ENCODE measurements at places on chromosomes 3 and 15.
A peak's percentile ranks its signal among the peaks of the same experiment; 100 is the strongest.

DNA sequence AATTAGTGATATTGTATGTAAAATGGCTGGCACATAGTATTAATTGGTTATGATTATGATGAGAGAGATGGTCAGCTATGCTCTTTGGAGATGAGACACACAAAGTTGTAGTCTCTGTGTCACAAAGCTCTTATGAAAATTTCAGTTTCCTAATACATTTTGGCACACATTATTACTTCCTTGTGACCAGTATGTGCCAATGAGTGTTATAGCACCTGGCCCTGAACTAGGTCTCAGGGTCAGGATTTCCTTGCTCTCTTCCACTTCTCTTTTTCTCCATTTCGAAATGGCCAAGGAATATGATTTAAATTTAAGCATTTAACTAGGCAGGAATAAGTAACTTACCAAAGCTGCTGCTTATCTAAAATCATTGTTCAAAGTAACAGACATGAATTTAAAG, 28.0 kb downstream of the TIPARP start:
- DNase-seq = no peak

- no peak for DNase-seq
Measured at GRCh38 chr3:127572186-127572585, 18.3 kb downstream of the TPRA1 start.

GRCh38 chr15:32104061-32104995, 74.0 kb downstream of the CHRNA7 start:
- DNase-seq = no peak

GRCh38 chr3:58898513-58898912, 151.3 kb downstream of the CFAP20DC start:
- no peak for DNase-seq

DNA sequence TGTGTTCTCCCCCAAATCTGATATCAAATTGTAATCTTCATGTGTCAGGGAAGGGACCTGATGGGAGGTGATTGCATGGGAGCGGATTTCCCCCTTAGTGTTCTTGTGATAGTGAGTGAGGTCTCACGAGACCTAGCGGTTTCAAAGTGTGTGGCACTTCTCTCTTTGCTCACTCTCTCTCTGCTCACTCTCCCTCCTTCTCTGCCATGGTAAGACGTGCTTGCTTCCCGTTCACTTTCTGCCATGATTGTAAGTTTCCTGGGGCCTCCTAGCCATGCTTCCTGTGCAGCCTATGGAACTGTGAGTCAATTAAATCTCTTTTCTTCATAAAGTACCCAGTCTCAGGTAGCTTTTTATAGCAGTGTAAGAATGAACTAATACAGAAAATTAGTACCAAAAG, 30.6 kb upstream of the OR5H6 start:
- no peak for DNase-seq

- peak; percentile 87 for DNase-seq
Measured at GRCh38 chr15:34437687-34438086, at the start of gene GOLGA8A. TSS of gene GOLGA8A (minus strand) at chr15:34437808. CDS start at chr15:34389691, 48,117 bp downstream.

DNA sequence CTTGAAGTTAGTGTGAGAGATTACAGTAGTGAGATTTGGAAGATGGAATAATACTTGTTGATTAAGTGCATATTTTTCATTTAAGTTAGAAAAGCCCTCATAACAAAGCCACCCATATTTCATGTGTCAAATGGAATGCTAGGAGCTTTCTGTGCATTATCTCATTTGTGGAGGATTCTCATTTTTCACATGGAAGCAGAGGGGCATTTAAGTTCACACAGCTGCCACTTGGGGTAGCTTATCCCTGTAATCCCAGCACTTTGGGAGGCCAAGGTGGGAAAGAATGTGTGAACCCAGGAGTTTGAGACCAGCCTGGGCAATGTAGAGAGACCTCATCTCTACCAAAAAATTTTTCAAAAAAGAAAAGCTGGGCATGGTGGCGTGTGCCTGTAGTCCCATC, 55.2 kb downstream of the RAB7A start:
- DNase-seq = no peak

DNA sequence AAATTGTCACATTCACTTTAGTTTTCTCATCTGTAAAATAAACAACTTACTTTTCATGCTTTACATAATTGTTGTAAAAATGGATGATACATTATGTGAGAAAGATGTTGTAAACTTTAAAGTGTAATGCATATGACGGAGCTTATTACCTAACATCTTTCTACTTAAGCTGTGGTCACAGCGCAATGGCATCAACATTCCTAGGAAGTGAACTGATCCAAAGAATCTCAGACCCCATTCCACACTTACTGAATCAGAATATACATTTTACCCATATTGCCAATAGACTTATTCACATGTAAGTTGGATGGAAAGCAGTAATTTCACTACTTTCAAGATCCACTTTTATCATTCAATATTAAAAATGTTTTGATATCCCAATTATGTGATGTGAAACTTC, 497.5 kb downstream of the FGF12 start:
- no peak for DNase-seq

GRCh38 chr3:10437272-10437994, 68.0 kb downstream of the ATP2B2 start:
- DNase-seq = peak; percentile 49

DNA sequence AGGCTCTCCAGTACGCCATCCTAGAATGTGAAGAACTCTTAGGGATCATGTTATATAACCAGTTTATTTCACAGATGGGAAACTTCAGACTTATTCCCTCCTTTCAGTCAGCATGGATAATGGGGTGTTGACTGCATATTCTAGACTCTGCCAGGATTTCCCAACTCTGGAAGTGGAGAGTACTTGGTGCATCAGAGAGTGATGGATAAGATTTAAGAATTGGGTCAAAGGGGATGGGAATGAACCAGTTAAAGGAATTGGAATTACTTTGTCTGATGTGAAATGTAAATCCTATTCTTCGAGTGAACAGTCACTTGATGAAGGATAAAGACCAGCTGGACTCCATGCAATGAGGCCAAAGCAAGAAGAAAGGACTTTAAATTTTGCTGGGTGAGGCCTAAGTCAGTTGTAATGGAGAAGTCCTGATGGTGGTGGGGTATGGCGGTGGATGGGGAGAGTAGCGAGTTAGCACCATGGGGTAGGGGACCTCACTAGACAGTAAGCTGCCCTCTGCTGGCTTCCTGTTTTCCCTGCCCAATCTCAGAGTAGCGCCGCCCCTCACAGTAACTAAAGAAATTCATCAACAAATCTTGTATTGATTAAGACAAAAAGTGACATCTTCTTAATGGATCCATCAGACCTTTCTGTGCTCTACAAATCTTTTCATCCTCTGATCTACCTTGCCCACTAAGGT, 7.3 kb upstream of the CACNA1D start:
- DNase-seq = no peak

GRCh38 chr15:88624156-88624970, 3.2 kb downstream of the AEN start:
- DNase-seq = peak; percentile 34

DNA sequence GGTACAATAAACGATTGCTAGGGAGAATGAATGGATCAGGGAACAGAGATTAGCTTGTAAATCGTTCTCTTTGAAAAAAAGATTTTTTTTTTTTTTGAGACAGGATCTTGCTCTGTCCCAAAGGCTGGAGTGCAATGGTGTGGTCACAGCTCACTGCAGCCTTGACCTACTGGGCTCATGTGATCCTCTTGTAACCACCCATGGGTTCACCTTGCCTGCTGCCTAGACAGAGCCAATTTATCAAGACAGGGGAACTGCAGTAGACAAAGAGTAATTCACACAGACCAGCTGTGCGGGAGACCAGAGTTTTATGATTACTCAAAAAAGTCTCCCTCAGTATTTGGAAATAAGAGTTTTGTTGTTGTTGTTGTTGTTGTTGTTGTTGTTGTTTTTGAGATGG, 39.6 kb downstream of the METTL6 start:
- no peak for DNase-seq

GRCh38 chr15:77021088-77021481, 26.2 kb downstream of the PSTPIP1 start:
- DNase-seq = no peak

- DNase-seq = no peak
Measured at GRCh38 chr3:40899286-40899712, 300.0 kb upstream of the CTNNB1 start.

DNA sequence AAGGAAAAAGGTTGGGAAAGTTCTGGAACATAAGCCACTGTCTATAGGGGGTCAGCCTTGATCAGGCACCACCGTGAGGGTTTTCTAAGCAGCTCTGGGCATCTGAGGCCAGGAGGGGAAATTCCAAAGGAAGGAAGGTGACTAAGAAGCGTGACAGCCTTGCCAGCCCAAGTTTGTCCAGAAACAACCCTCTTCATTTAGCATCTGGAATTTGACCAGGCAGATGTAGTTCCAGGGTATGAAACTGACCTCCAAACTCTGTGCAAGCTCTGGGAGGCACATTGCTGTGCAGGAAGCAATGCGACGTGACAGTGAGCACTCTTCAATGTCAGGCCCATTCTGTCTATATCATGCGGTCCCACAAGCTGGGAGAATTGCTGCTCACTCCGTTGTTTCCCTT, 85.4 kb upstream of the TPM1 start:
- DNase-seq = no peak

DNA sequence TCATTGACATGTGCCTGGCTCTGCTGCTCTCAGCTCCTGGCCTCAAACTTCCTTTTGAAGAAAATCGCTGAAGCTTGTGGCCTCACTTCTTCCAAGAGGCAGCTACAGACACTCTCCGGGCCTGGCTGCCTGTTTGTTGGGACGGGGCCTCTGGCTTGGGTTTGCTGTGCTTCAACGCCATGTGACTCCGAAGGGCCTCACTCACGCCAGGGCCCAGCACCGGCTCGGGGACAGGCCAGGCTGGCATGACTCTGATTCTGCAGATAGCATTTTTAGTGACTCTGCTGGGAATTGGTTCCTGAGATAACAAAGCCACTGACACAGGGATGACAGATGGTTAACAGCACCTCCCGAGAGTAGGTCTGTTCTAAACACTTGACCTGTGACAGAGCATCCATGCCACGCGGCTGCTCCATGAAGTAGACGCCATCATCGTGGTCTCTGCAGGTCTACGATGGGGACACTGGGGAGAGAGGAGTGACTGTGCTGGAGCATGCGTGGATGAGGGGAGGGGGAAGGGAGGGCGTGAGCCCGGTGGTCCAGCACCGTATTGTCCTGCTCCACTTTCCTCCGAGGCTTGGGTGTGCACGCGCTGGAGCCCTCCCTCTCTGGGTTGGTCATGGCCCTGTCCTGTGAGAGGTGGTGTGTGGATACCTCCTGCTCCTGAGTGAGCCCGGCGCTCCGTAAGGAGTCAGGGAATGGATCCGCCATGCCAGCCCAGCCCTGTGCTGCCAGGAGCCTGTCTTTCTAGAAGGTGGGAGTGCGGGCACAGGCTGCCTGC, 133.6 kb downstream of the TJP1 start:
- DNase-seq = no peak

- DNase-seq = no peak
Measured at GRCh38 chr15:31031471-31032067, 40.1 kb upstream of the MTMR10 start.

GRCh38 chr15:78811124-78811824, at the start of gene ADAMTS7:
TSS of gene ADAMTS7 (minus strand) at chr15:78811464. CDS start at chr15:78811220, 244 bp downstream.
- DNase-seq = peak; percentile 7

- no peak for DNase-seq
Measured at GRCh38 chr3:46495901-46496456, 1.8 kb upstream of the RTP3 start.

DNA sequence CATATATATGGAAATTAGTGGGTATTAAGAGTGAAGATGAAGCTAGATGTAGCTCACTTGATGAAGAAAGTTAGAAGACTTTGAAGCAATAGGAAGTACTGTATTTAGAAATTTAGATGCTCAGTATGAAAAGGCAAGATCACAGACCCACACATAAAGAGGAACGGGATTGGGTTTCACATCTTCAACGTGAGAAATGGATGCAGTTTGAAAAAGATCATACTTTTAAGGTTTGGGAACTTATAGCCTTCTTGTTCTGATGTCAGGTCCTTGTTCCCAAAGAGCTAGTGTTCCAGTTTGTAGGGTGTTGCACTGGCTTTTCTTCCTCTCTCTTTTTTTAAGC, 16.7 kb downstream of the AP3S2 start:
- DNase-seq = no peak

DNA sequence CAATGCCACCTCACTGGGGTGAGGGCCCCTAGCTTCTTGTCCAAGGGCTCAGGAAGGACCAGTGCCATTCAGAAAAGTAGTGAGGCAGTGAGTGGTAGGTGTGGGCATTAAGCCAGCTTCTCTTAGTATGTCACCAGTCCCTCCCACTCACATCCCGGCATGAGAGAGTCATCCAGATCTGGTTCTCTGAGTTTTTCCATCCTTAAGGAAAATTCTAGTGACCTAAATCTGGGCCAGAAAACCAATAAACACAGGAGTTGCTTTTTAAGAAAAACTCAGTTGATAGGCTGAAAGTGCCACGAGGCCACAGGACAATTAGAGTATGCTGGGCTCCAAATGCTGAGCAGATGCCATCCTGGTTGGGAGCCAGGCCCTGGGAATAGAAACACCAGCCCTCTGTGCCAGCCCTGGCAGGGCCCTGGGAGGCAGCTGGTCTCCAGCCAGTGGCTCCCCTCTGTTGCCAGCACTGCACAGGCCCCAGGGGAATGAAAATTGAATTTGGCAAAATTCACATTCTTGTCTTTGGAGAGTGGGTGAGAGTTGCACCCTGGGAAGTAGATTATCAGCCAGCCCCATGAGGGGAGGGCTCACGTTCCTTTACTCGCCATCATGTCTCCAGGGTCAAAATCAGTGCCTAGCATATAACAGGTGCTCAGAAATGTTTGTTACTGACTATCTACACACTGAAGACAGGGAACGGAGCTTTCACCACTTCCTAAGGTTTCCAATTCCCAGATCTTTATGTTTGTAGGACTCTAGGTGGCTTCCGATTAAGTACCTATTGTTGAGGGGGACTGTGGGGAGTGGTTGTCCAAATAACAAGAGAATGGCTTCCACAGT, 52.8 kb downstream of the FAM43A start:
- DNase-seq = no peak

- DNase-seq = no peak
Measured at GRCh38 chr15:41968701-41969100, 3.7 kb downstream of the EHD4 start.

- DNase-seq = no peak
Measured at GRCh38 chr15:101118615-101119014, 133.2 kb downstream of the CHSY1 start.

DNA sequence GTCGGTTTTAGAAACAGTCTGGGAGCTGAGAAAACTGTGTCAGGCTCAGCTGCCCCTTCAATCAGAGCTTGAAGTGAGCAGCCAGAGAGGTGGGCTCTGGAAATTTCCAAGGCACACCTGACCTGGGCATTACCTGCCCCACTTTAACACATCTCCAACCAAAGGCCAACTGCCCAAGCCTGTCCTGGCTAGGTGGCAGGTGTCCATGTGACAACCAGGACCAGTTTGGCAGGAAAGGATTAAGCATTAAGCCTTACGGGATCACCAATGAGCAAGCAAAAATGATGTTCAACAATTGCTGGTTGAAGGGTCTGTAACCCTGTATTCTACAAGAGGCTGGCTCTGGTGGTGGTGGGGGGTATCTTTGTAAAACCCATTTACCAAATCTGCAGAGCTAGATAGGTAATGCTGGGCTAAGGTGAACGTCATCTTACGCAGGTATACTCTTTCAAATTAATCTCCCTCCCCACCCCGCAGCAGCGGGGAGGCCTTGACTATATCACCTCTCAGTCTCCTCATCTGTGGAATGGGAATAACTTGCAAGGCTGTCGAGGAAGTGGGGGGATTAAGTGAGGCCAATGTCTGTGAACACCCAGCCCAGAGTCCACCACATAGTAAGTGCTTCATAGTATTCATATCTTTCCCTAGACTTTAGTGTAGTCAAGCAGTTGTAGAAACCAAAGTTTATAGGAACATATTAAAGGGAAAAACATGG, 183.2 kb downstream of the MEGF11 start:
- no peak for DNase-seq

All from stimulated activated CD4-positive, alpha-beta T cell treated with anti-CD3 and anti-CD28 coated beads, Interleukin-4, amount 100 ng/mL, for 4 hours (primary cell).